ENCODE measurements at places on chromosomes 3 and 15.

DNA sequence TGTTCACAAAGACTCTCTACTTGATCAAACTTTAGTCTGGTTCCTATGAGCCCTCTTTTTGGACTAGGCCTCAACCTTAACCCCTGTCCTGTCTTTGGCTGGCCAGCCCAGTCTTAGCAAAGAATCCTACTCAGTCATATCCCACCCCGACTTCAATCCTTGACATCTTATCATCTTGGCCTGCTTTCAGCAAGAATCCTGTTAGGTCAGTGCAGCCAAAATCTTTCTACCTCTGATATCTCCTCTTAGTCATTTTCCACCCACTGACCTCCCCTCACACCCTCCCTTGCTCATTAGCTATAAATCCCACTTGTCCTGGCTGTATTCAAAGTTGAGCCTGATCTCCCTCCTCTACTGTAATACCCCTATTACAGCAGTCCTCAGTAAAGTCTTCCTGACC is 286.1 kb downstream of the MAGI1 start:
- DNase-seq, result no peak

DNA sequence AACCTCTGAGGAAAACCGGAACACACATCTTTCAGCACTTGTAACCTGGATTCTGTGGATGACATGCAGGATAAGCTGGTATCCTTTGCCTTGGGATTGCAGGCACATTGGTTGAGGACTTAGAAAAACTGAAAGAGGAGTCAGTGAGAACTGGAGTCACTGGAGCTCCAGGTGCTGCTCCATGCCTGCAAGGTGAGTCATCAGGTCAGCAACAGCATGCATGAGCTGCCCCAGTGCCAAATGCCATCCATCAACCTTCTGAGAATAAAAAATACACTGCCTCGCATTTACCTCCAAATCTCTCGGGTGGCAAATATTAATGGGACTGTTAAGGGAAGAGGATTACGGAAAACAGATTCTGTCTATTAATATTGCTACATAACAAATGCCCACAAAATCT is 729.1 kb downstream of the NTRK3 start:
- no peak for DNase-seq

DNA sequence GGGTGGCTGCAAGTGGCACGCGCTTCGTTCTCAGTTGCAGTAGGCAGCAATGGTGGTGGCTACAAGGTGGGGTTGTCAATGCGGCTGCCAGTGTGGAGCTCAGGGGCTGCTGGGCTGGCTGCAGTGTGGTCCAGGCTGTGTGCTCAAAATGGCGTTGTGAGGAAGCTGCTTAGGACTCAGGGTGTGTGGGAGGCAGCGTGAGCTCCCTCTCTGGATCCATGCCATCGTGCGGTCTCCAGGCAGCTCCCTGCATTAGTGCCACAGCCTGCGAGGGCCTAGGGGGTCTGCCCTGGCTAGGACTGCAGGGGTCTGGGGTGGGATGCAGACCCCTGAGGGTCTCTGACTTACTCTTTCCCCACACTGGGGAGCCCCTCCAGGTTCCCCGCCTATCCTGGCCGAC is 397.2 kb downstream of the OCA2 start:
- DNase-seq, result no peak

DNA sequence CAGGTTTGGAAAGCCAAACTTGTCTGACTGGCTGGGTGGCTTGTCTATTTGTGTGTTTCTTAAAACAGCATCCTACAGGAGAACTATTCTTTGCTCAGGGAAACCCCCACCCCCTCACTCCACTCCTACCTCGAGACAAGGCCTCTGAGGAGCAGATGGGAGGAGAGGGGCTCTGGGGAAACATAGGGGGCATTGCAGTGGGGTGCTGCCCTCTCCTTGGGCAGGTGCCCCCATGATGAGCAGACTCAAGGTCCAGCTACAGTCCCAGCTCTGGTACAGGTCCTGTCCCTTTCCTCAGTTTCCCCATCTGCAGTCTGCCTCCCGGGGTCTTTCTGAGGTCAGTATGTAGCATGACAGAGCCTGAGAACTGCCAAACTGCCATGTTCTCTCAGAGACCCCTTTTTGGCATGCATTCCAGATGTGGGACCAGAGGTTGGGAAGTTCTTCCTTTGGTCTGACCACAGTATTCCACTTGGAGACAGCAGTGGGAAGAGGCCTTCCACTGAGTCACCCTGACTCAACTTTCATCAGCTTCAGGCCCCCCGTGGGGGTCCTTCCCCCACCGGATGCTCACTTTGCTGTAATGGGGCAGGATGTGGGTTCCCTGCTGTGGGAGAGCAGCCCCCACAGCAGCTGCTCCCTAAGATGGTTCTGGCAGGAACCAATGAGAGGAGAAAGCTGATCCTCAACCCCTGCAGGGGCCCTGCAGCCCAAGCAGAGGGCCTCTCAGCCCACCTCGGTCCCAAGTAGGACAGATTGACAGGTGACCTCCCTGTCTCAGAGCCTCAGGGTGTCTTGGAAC is 32.3 kb upstream of the CYP11A1 start:
- peak; percentile 59 for DNase-seq

DNA sequence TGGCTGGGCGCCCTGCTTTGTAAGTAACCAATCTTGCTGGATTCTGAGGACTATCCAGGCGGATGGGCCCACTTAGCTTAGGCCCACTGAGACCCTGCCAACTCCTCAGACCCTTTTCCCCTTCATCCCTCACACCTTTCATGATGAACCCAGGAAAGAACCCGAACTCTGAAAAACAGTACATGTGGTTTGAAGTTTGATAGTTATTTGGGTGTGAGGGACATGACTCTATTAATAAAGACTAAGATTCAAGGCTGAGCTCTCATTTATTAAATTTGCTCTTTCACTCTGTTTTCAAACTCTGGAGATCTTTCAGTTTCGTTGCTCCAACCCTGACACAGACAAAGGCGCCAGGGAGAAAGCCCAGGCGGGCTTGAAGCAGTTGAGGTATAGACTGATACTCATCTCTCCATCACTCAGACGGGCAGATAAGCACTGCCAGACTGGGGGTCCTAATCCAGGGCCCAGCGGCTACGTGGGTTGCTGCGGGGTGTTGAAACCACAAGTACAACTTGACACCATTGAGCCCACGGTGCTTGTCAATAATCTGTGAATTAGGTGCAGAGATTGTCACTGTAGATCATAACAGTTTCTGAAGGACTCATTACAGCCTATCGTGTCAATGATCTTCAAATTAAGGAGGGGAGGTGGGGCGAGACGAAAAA is 7.2 kb upstream of the SOX2 start:
- no peak for DNase-seq

GRCh38 chr3:169865176-169865767 is 4.5 kb downstream of the LRRC31 start:
- DNase-seq, result no peak

DNA sequence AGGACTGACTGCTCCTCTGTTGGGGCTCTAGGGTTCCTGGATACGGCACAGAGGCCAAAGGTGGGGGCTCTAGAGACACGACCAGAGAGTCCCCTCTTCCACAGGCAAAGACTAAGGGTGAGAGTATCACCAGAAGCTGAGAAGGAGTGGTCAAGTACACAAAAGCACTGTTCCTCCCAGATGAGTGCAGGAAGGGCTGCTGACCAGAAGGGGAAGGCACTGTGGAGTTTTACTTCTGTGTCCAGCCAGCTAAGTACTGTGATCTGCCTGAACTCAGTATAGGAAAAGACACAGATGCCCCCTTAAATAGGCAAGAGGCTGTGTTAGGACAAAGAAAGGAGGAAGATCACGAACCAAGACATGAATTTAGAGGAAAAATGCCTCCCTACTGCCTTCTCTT is 11.7 kb downstream of the MRPS11 start:
- DNase-seq, result no peak

- DNase-seq, result peak; percentile 45
Observed at GRCh38 chr3:195032955-195033354, 238.0 kb downstream of the XXYLT1 start.

DNA sequence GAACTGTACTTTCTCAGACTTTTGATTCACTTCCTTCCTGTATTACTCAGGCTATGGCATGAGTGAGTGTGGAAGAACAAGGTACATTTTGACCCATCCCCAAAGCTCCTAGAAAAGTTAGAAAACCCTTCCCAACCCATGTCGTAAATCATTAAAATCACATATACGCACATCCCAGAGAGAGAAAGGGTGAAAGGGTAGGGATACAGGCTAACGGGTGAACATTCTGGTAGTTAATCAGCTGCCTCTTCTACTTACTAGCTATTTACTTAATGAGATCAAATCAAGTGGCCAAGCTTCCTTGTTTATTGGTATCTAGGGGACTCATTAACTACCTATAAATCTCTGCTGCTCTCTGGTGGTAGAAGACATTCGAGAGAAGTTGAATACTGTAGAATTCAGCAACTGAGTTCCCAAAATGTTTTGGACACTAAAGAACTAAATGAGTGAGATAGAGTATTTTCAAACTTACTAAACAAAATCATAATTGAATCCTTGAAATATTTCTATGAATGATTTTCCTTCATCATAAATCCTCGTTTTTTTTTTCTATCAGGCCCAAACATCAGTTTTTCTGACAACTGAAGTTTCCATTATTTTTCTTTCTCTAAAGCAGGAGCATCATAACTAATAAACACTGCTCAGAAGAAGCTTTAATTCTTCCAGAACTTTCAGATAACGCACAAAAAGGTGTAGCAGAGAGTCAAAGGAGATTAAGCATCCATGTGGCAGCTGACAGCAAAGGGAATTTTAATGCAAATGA is 124.2 kb downstream of the IMPG2 start:
- DNase-seq, result peak; percentile 66

DNA sequence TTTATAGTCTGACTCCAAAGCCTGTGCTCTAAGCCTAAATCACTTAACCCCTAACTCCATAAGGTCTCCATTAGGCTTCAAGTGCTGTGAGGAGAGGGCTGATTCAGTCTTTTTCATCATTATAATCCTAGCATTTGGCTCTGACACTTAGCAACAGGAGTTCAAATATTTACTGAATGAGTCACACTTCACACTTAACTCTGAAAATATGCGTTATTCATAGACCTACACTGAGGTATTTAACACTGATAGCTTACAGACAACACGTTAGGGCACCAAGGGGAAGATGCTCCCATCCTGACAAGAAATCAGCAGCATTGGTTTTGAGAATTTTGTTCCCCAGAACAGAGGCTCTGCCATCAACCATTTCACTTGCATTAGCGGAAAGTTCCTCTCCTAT is 53.5 kb downstream of the MSL2 start:
- peak; percentile 30 for DNase-seq

- no peak for DNase-seq
Observed at GRCh38 chr3:126433105-126433430, 38.4 kb downstream of the CFAP100 start.

- DNase-seq, result no peak
Observed at GRCh38 chr15:37771465-37771864, 163.0 kb upstream of the TMCO5A start.

GRCh38 chr15:101647251-101647650 is 4.9 kb downstream of the TM2D3 start:
- DNase-seq, result no peak

GRCh38 chr3:94187697-94188096 is 124.8 kb downstream of the NSUN3 start:
- DNase-seq, result no peak

- no peak for DNase-seq
Observed at GRCh38 chr3:18747383-18747782, 322.2 kb upstream of the SATB1 start.

- no peak for DNase-seq
Observed at GRCh38 chr3:194245975-194246561, 105.1 kb downstream of the CPN2 start.

- DNase-seq, result peak; percentile 30
Observed at GRCh38 chr3:65406470-65406869, 632.2 kb downstream of the MAGI1 start.

GRCh38 chr3:16608816-16609215 is 3.6 kb upstream of the DAZL start:
- no peak for DNase-seq

DNA sequence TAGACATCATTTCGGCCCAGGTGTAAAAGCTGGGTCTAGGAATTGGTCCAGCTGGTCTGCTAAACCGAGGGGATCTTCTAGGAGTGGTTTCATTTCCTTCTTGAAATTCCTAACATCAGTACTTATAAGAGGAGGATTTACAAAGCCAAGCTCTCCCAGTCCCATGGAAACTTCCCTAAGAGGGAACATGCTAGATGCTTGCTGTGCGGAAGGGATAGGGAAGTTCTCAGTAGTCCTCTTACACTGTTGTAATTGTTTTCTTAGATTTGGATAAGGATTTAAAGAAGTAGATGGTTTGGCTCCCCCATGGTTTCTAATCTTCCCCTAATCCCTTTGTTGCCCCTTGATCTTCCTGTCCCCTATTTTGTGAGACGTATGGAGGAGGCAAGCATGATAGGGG is 89.7 kb upstream of the XCR1 start:
- DNase-seq, result no peak

DNA sequence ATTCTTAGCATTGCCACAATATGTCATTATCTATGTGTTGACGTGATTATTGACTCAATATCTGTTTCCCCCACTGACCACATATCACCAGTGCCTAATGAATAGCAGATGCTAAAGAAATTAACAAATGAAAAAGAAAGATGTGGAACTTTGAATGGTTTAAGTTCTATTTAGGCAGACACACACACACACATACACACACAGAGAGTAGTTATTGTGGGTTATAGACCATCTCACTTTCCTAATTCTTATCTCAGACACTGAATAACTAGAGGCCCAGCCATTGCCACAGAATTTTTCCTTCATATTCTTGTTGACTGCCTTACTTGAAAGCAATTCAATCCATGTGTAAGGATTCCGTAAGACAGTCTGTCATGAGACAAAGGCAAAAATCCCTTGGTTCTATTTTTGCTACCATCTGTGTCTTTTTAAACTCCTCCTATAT is 61.9 kb upstream of the PHLDB2 start:
- DNase-seq, result no peak

- peak; percentile 78 for DNase-seq
Observed at GRCh38 chr3:146550743-146551510, 6.5 kb upstream of the PLSCR1 start.

- DNase-seq, result no peak
Observed at GRCh38 chr3:133734305-133734704, 11.9 kb upstream of the TF start.

DNA sequence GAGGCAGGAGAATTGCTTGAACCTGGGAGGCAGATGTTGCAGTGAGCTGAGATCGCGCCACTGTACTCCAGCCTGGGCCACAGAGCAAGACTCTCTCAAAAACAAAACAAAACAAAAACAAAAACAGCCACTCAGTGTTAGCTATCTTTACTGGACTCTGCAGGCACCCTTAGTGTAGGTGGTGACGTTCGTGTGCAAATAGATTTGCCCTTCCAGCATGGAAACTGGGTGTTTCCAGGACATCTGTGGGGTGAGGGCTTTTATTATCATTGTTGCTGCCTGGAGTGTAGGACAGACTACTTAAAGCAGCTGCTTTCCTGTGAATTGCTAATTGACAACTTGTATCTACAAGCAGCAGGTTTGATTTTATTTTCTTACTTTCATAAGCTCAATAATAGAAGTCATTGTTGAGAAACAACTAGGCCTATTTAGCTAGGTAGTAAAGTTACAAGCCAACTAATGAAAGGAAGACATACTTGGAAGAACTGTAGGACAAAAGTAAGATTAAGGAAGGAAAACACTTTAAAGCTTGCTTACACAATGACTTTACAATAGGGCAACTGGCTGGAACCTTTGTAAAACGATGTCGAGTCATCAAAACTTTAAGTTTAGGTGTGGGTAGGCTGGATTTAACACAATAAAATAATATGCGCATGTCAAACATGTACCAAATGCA is 25.4 kb upstream of the SPPL2A start:
- DNase-seq, result no peak
